Left hindlimb (tissue), 1 donor: ENCODE measurements at places on chromosomes 11 and 22.

- no peak for DNase-seq
Observed at GRCh38 chr11:62458212-62459002, 39.6 kb downstream of the SCGB1A1 start.

GRCh38 chr11:117872420-117872961 lies 4.0 kb downstream of the FXYD6 start:
- DNase-seq: no peak

DNA sequence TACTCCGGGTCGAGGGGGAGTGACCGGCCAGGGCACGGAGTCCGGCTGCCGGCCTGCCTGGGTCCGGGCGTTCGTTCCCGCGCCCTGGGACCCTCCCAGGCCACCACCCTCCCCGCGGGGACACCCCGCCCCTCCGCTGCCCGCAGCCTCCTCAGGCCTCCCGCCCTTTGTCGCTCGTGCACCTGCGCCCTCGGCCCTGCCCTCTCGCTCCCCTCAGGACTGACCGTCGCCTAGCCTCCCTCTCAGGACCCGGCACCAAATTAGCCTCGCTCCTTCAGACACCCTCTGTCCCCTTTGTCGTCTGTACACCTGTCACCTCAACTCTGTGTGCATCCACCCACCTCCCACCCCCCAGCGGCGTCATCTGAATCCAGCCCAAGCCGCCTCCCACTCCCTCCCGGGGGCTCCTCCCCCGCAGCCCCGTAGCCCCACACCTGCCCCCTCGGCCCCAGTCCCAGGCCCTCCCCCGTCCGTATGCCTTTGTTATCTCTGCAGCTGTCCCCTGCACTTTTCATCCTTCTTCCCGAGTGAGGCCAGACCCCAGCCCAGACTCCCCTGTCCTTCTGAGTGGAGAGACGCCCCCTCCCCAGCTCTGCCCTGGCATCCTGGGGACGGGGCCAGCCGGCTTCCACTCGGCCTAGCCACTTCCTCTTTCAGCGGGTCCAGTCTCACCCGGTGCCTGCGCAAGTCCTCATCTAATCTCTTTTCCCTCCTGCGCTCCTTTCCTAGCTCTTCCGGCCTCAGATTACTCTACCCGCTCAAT lies 643 bp downstream of the TIGD3 start:
- peak; percentile 42 for DNase-seq

- no peak for DNase-seq
Observed at GRCh38 chr11:40186437-40187263, 1272.8 kb downstream of the LRRC4C start.

GRCh38 chr11:111494040-111494439 lies 18.1 kb downstream of the BTG4 start:
- DNase-seq: no peak

DNA sequence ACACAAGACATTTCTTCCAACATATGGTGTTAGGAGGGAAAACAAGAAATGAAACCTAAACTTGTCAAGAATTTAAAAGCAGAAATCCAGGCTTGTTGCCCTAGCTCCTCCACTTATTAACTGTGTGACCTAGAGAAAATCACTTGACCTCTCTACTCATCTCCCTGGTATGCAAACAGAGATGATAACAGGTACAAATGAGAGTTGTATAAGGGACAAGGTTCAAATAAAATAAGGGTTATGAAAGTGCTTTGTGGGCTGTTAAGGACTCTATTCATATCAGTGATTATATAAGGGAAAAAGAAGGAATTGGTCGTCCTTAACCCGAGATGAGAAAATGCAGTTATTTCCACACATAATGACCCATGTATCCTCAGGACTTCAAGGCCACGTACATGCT lies 372.7 kb upstream of the TENM4 start:
- DNase-seq: no peak

- DNase-seq: no peak
Observed at GRCh38 chr11:95241681-95242081, 10.7 kb upstream of the SESN3 start.

DNA sequence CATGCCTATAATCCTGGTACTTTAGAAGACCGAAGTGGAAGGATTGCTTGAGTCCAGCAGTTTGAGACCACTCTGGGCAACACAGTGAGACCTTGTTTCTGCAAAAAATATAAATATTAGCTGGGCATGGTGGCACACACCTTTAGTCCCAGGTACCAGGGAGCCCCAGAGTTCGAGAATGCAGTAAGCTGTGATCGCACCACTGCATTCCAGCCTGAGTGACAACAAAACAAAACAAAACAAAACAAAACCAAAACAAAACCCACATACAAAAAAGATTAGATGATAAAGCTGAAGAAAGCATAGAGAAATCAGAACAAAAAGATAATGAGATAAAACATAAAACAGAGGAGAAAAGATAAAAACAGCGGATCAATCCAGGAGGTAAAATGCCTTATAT lies 62.1 kb downstream of the TCF20 start:
- DNase-seq: no peak

- no peak for DNase-seq
Observed at GRCh38 chr11:119843877-119844276, 114.9 kb upstream of the NECTIN1 start.

GRCh38 chr11:19183646-19184045 lies 18.1 kb downstream of the CSRP3 start:
- DNase-seq: no peak

GRCh38 chr11:112728288-112728687 lies 232.9 kb upstream of the NCAM1 start:
- DNase-seq: no peak

DNA sequence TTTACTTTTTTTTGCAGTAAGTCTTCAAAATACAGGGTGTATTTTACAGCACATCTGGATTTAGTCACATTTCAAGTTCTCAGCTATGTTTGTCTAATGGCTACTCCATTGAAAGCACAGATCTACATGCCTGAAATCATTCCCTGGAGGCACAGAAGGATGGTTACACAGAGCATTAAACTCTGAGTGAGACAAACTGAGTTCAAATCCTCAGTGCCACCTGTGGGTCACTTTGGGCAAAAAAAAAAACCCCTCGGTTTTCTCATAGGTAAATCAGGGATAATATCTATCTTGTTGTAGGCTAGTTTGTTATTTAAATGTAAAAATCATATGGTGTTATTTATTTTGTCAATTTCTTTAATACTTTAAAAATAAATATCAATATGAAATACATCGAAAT lies 7.7 kb downstream of the ANKRD49 start:
- DNase-seq: no peak

DNA sequence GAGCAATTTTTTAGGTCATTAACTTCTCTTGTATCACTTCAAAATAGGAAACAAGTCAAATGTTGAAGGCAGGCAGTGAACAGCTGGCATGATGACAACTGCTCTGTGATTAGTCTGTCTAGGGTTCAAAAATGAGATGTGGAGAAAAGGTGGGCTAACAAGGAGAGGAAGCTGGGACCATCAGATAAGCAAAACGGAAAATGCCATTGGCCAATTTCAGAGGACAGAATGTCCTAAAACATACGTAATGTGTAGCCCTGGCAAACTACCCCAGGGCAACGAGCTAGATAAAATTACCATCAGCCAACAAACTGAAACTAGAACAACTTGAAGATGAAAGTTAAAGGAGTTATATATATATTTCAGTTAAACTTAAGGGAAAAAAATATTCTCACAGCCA lies 93.2 kb downstream of the RELT start:
- no peak for DNase-seq

DNA sequence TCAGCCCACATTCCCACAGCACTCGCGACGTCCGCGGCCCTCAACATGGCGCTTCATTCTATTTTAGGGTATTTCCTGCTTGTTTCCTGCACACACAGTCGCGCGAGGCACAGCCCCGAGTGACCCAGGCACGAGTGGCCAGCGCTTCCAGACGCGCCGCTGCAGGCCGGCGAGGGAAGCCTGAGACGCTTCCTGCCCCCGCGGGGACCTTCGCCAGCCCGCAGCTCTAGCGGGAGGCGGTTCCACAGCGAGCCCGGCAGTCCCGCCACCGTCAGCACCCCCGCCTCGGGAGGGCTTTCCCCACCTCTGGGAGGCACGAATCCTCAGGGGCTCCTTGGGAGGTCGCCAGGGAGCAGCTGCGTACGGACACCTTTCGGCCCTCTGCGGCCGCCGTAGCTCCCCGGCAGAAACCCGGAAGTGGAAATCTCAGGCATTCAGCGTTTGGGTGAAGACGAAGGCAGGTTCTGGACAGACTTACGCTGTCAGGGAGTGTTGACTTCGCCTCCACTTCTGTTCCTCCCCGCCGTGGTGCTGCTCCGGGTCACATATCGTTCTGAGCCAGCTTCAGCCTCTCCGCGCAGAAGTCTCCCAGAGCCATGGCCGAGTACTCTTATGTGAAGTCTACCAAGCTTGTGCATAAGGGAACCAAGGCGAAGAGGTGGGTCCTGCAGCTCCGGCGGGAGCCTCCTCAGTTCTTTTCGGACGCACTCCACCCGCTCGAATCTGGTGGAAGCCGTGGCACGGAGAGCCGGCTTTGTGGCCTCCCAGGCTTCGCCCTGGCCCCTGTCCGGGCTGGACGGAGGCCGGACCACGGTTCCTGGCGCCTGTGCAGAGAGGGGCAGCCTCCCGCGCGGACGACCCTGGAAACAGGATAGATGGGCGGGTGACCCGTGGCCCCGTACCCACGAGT lies 2925.9 kb upstream of the OR11H1 start:
- DNase-seq: peak; percentile 13

- peak; percentile 80 for DNase-seq
Observed at GRCh38 chr11:2531277-2531986, 86.6 kb downstream of the KCNQ1 start.

DNA sequence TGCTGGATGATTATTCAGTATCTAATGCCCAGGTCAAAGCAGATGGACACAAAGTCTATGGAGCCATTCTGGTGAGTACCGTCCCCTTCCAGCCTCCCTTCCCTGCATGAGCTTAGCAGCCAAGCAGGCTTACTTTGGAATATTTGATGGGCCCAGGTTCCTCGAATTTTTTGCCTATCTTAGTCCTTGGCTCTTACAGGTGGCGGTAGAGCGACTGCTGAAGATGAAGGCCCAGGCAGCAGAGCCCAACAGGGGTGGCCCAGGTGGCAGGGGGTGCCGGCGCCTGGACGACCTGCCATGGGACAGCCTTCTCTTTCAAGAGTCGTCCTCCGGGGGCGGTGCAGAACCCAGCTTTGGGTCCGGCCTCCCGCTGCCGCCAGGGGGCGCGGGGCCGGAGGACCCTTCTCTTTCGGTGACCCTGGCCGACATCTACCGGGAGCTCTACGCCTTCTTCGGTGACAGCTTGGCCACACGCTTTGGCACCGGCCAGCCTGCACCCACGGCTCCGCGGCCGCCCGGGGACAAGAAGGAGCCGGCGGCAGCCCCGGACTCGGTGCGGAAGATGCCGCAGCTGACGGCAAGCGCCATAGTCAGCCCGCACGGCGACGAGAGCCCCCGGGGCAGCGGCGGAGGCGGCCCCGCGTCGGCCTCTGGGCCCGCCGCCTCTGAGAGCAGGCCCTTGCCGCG lies 741 bp upstream of the TMEM179B start:
- peak; percentile 90 for DNase-seq
